Activated T-cell treated with anti-CD3 and anti-CD28 coated beads for 48 hours (primary cell): ENCODE measurements at places on chromosomes 5 and 9.

DNA sequence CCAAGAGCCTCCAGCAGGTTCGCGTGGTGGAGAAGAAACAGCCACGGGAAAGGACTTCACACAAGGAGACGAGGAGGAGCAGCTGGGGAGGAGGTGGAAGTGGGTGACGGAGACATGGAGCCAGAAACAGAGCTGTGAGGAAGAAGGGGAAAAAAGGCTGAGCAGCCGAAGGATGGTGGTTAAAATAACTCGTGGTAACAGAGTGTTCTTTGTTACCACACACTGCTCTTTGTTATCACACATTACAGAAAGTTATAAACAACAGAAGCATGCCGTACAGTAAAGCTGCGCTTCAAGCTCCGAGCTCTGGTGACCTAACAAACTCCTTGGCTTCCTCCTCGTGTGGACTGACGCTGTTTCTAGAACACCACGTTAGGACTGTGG, 215.4 kb downstream of the GLIS3 start:
- no peak for DNase-seq

DNA sequence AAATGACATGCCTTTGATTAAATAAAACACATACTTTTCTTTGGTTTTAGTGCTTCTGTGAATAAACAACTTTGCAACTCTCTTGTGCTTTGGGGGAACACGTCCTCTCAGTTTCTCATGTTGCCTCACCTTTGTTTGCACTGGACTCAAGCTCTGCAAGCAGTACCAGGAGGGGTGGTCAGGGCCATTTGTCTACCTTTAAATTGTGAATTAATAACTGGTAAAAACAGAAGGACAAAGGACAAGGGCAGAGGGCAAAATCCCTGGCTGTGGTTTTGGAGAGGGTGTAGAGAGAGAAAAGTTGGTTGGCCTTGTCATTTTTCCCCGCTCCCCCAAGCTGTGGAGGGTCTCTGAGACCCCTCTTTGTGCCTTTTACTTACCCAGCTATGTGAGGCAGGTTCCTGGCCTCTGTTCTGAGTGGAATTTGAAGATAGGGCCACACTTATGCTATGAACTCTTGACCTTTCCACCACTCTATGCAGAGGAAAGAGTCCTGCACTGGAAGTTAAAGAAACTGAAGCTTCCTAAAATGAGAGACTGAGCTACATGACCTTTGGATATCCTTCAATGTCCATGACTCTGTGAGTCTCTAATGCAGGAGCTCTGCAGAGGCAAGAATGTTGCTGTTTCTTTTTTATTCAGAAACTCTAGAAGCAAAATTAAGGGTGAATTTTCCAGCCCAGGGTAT, 55.1 kb upstream of the MOCS2 start:
- no peak for DNase-seq

DNA sequence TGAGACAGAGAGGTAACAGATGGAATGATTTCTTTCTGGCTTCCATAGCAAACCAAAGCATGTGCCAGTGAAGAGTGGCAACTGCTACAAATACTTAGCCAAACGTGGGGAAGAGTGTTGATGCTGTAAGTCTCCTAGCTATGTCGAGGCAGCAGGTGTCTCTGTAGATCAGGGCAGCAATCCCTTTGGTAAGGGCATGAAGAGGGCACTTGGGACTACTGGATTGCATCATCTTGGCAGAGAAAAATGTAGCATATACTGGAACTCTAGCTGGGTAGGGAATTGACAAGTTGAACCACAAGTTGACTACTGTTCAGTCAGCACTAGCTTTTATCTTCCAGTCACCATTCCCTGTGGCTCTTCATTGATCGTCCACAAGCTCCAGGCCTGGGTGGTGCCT, 75.8 kb downstream of the GHR start:
- DNase-seq: no peak

DNA sequence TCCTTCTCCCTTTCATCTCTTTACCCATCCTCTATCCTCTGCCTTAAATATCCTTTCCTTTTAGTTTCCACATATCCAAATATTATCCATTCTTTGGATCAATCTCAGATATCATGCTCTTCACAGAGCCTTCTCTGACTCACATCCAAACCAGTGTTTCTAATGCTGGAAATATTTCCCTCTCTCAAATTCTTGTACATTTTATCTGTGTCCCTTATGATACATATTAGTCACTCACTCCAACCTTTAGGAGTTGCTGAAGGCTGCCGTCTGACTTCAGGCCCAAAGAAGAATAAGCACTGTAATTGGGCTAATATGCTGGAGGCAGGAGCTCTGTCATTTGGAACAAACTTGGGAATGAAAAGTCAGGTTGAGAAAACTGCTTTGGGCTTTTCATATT, 156.4 kb upstream of the RUSC2 start:
- DNase-seq: no peak

GRCh38 chr5:154583671-154584177, 105.7 kb upstream of the HAND1 start:
- DNase-seq: no peak

GRCh38 chr5:119363271-119363670, 7.5 kb downstream of the TNFAIP8 start:
- no peak for DNase-seq

DNA sequence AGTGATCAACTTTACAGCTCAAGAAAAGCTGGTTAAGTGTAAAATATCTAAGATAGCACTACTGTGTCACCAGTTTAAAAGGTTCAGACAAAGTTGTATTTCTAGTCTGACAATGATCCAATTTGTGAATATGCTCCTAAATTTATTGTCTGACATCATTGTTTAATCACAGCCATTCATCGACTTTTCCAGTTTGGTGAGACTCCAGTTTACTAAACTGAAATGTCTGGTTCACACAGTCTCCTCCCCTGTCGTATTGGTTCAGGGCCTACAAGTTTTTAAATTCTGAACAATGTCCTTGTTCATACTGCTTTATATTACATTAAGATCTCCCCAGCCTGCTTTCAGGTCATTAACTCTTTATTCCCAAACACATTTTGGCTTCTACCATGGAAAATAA, 161.4 kb downstream of the CHSY3 start:
- no peak for DNase-seq

DNA sequence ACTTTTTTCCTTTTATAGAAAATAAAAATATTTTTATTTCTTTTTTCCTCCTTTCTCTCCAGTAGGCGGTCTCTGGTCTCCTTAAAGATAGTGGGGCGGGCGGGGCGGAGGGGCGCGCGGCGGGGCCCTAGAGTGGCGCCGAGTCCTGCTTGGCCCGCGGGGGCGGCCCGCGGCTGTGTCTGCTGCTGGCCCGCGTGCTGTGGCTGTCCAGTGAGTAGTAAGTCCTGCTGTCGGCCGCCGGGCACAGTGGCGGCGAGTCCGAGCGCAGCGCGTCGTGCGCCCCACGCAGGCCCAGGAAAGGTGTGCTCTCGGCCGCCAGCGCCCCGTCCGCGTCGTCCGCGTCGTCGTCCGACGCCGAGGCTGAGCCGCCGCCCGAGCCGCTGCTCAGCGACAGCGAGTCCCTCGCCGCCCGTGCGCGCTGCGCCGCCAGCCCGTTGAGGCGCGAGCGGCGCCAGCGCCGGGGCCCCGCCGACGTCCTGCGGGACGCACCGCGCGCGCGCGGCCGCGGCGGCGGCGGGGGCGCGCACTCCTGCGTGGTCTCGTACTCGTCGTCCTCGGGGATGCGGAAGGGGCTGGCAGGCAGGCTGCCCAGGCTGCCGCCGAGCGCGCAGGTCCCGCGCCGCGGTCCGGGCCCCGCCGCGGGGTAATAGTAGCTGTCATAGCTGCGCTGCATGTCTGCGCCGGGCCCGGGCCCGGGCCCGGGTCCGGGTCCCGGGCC, 52.3 kb downstream of the PSD2 start:
- peak; percentile 76 for DNase-seq

DNA sequence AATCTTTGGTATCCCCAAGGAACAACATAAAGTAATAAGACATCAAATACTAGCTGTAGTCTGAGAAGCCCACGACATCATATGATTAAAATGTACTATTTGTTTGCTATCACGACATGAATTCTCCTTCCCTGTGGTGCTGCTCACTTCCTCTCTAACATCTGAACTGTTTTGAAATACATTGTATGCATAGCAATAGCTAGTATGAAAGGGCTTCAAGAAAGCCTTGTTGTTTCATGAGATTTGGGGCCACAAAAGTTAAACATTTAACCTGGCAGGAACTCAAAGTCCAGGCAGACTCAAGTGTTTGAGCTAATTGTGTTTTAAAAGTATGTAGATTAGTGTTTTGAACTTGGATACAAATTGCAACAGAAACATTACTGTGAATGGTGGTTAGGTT, 237.4 kb upstream of the PTGER4 start:
- DNase-seq: no peak

DNA sequence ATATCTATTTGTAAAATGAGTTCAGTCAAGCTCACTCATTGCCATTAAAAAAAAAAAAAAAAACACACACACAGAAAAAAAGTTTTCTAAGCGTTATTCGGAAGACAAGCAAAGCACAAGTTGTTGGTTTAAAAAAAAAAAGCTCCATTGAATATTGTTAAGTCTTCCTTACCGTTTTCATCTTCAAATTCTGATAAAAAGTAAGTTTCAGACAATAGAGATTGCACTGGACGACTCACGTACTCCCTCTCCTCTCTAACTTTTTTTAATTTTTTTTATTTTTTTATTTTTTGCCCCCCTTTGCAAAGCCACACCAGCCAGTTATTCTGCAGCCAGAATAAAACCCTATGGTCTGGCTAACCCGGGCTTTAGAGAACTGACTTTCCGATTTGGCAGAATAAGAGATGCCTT, 544 bp downstream of the ADAMTS6 start:
- no peak for DNase-seq
